ENCODE measurements at places on chromosomes 5 and 9.

- no peak for DNase-seq
Observed at GRCh38 chr5:172956936-172957335, 2.3 kb upstream of the RPL26L1 start.

GRCh38 chr5:145983446-145983845 is 47.1 kb downstream of the SH3RF2 start:
- no peak for DNase-seq

DNA sequence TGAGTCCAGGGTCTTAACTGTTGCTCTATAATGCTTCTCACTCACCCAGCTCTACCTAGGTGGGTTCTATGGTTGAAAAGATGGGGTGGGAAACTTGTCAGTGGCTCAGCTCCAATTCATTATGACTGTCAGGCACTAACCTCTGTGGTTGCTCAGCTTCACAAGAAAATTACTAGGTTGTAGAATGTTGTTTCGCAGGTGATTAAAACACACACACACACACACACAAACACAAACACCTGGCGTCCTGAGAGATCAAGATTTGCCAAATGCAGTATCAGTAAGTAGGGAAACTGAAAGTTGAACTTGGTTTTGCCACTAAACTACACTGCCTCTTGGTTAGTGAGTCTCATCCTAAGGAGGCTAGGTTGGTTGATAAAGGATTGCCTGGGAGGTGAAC is 2.8 kb downstream of the MCCC2 start:
- DNase-seq = no peak

GRCh38 chr9:89497257-89497963 is 503 bp downstream of the SEMA4D start:
- no peak for DNase-seq

GRCh38 chr5:113057557-113057984 is 81.0 kb downstream of the DCP2 start:
- no peak for DNase-seq
